Frontal cortex (tissue), 4 donors: ENCODE measurements at places on chromosomes 4 and X. TPM values are rescaled to one million over a fixed set of nuclear protein-coding genes. Genes with fewer than 3 reads are reported as not detected.

MAGEC1 gene
- not detected for total RNA-seq

CRLF2 gene
- total RNA-seq: not detected

PTCHD1 gene
- total RNA-seq: 8.6 TPM

COL4A5 gene
- total RNA-seq: 14.3 TPM

CLDN2 gene
- not detected for total RNA-seq

TTC29 gene
- total RNA-seq: not detected
